ENCODE measurements at places on chromosomes 7 and 10. TPM values are rescaled to one million over a fixed set of nuclear protein-coding genes. Genes with fewer than 3 reads are reported as not detected.

OR6V1 gene
- total RNA-seq = not detected

MYPN gene
- 0.36 TPM for total RNA-seq

LRRC4 gene
- 1.1 TPM for total RNA-seq

HOXA1 gene
- 7.1 TPM for total RNA-seq

SYT15 gene
- 0.14 TPM for total RNA-seq

EMX2 gene
- 5.7 TPM for total RNA-seq

CTAGE15 gene
- total RNA-seq = 0.65 TPM

TACC2 gene
- total RNA-seq = 23.9 TPM

ZPBP gene
- total RNA-seq = not detected

GRCh38 chr10:91091780-91092179, 128.7 kb upstream of the PCGF5 start:
- no peak for DNase-seq

DNA sequence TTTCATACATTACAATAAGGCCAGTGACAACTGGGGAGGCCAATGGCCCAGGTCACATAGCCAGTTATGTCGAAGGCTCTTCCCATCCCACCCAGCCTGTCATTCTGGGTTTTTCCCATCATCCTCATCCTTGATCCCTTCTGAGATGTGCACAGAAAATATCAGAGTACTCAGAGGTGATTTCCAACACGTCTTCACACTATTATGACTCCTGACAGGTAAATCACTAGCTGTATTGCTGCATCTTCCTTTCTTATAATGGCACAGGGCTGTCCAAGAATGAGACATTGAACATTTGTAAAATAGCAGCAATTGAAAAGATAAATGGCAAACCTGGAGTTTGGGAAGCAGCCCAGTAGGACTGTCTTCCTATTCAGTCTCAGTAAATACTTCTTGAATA, 159.9 kb downstream of the PLXNA4 start:
- no peak for DNase-seq

DNA sequence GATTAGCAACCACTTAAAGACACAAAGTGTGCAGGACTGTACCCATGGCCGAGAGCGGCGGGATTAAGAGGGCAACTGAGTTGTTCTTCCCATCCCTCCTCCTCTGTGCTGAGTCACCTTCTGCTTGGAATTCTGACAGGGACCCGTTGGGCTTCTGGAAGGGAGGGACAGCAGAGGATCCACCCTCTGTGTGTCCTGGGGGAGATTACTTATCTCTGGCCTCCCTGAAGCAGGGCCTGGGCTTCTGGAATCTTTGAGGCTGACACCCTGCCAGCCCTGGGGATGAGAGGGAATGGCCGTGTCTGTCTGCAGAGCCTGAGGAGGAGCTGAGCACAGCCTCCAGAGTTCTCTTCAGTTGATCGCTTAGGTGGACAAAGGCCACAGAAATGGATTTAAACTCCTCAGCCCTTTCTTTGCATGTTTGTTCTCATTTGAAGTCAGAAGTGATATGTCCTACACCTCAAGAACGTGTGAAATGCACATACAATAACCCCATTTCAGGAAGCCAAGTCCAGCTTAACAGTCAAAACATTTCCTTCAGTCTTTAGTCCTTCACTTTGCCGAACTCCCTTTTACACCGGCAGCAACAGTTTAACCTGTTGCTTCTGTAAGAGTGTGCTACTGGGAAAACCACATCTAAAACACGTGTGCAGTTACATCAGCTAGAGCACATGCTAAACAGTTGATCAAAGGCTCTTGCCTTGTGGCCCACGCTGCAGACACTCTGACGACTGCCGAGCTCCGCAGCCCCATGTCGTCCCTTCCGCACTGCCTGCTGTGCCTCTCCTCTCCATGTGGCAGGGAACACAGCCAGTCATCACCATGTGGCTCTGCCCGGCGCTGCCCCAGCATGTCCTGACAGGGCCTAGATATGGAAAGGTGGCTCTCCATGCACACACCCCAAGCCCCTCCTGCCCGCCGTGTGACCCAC, 55.7 kb downstream of the IKZF1 start:
- DNase-seq = no peak

GRCh38 chr7:4026941-4027486, 655.1 kb upstream of the FOXK1 start:
- DNase-seq = no peak

- DNase-seq = no peak
Observed at GRCh38 chr7:38244516-38244915, 28.9 kb downstream of the TARP start.

DNA sequence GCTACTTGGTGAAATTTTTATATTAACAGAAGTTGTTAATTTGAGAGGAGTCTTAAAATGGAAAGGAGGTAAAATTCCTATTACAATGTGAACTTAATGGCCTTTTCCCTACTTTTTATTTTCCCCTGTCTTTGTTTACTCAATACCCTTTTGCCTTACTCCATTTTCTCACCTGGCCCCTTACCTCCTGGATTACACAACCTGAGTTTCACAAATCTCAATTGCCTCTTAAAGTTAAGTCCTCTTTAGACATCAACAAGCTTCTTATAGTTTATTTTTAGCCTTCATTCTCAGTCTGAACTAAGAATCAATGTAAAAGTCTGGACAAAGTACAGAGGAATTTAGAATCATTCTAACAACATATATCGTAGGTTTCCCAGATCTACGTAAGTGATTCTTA, 247.0 kb downstream of the PCDH15 start:
- no peak for DNase-seq

DNA sequence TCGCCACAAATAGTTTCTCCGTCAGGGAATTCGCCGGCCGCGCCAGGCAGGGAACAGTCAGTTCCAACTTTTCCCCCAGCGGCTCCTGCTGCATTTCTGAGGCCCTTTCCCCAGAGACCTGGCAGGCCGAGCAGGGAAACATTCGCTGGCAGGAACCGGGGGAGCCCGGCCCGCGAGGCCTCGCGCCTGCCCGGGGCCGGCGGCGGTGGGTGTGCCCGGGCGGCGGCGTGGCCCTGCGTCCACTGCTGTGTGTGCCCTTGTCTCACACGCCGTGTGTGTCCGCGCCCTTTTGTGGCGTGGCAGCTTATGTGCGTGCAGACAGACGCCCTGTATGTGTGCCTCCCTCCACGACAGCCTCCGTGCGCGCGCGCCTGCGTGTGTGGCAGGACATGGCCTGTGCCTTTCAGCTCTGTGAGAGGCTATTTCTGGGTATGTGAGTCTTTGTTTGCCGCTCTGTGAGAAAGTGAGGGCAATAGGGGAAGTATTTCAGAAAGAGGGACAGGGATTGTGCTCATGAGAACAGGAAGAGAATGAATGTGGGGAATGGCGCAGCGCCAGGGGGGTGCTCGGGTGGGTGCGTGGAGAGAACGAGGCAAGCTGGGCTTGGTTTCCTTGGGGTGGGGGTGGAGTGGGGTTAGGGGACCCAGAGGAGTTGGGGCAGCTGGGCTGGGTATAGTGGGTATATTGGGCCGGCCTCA, 689 bp upstream of the SMARCD3 start:
- no peak for DNase-seq

DNA sequence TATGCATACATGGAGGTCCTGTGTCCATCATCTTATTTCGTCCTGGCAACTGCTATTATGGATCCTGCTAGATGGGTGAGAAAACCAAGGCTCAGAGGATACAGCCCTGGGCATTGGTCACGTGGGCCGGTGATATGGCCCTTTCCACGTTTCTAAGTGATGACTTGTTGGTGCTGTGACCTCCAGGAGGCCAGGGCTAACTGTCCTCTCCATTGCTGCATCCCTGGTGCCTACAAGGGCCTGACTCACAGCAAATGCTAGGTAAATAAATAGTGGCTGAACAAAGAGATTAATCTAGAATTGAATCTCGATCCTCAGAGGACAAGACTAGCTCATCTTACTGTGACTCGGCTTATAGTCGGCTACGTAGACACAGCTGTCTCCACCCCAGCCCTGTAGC, 78.6 kb downstream of the FAM53B start:
- no peak for DNase-seq

- no peak for DNase-seq
Observed at GRCh38 chr10:70492786-70493659, 14.5 kb downstream of the PALD1 start.

DNA sequence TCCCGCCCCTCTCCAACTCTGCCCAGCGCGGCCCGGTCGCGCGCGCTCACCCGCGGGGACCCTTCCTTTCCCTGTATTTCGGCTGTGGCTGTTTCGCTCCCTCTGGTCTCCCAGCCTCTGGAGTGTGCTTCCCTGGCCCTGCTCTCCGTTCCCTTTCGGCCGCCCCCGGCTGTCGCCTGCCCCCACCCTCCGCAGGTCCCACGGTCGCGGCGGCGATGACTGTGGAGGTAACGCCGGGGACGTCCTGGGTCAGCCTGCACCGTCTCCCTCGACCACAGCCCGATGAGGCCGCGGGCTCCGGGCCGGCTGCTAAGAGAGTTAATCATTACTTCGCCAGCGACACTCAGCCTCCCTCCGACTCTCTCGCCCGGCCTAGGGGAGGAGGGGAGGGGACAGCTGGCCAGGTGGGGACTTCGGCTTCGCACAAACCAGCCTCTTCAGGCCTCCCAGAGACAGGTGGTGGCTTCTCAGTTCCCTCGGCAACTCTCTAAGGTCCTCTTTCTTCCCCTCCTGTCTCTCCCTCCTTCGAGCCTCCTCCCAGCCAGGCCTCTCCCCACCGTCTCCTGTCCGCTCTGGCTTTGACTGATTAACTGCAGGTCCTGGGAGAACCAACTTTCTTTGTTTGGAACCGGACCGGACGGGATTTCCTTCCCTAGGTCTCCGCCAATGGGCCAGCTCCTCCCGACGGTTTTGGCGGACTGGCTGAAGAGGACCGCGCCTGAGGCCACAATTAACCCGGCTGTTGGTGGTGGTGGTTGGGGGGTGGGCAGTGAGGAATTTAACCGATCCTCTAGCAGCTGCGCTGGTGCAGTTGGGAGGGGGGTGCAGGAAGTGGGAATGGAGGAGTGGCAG, 5.6 kb upstream of the PAX2 start:
- no peak for DNase-seq

DNA sequence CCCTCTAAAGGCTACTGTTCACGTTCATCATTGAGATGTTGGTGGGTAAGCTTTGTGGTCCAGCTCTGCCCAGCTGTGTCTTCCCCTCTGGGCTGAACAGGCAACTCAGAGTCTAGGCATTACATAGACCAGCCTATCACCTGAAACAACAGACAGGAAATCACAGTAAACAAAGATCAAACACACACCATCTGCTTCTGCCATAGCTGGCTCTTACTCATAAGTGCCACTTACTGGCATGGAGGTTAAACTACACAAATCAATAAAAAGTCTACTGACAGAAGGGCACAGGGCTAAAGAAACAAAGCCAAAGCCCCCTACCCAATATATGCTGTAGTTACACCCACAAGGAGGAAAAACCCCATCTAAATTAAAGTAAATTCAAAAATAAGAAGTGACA, 35.0 kb downstream of the SEPTIN14 start:
- DNase-seq = no peak

- DNase-seq = no peak
Observed at GRCh38 chr10:58179238-58179637, 88.5 kb downstream of the IPMK start.

DNA sequence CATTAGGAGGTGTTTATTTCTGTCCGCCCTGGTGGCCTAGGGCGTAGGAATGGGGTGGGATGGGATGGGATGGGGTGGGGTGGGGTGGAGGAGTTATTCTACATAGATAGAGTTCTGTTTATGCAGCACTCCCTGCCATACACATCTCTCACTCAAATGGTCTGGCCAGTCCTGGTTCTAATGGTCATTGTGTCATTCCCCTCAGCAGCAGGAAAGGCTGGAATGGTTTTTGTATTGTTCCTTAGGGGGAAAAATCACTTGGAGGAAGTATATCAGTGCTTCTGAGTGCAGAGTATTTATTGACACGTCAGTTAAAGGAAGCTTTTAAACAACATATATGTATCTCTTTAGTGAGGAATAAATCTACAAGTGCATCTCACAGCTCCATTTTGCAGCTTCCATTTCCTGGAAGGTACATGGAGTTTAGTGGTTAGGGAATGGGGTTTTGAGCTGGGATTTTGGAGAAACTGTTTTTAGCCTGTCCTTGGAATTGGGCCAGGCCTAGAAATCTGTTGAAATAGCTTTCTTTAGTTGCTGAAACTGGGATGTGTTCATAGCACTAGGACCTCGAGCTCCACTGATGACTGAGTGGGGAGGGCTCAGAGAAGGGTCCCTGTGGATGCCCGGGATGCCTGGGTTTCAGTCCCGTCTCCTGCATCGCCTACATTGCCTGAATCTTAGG, 8.3 kb downstream of the TSPAN14 start:
- DNase-seq = no peak

DNA sequence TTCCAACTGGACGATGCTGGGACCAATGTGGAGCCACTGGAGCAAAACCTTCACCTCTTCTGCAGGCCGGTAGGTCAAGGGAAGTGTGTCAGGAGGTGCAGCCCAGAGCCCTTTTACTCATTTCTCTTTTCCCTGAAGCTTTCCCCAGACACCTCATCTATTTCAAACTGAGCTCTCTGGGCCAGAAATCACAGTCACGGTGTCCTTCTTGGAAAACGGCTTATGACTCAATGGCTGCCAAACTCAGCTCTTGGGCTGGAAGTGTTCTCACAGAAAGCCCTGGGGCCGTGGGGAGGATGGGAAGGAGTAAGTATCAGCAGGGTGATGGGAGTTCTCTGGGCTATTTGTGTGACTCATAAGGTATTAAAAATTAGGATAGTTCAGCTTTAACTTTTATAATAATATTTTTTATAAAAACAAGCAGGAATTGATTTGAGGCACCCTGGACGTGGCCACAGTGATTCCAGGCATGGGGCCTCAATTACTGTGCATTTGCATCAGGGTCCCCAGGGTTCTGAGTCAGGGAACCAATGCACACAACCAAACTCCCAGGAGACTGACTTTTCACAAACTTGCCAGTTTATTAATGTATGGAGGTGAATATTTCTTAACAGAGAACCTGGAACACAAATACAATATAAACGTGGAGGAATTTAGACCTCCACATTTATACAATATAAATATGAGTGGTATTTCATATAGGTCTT, 187.4 kb upstream of the TMEM72 start:
- DNase-seq = no peak

GRCh38 chr7:11206177-11206899, 232.7 kb downstream of the PHF14 start:
- DNase-seq = no peak

GRCh38 chr7:68691261-68692216, 906.7 kb upstream of the AUTS2 start:
- peak; percentile 46 for DNase-seq

- no peak for DNase-seq
Observed at GRCh38 chr7:41470081-41470480, 232.8 kb downstream of the INHBA start.

DNA sequence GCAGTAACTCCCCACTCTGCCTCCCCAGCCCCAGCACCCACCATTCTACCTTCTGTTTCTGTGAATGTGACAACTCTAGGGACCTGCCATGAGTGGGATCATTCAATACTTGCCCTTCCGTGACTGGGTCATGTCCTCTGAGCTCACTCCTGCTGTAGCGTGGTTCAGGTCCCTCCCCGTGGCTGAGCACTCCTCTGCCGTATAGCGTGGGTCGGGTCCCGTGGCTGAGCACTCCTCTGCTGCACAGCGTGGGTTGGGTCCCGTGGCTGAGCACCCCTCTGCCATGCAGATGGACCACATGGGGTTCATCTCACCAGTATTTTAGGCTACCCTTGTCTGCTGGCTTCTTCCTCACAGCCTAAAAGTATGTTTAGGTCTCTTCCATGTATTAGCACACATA, 43.0 kb downstream of the INSIG1 start:
- DNase-seq = no peak

- no peak for DNase-seq
Observed at GRCh38 chr7:2823130-2823529, 21.0 kb downstream of the GNA12 start.

Measured in epithelial cell of proximal tubule (primary cell).